Upper lobe of left lung (tissue), 6 donors: ENCODE measurements at places on chromosomes 4 and X. TPM values are rescaled to one million over a fixed set of nuclear protein-coding genes. Genes with fewer than 3 reads are reported as not detected.

PRRG1 gene
- 6.2 TPM for total RNA-seq

CDX4 gene
- not detected for total RNA-seq

EFHC2 gene
- total RNA-seq, result 3.1 TPM

OCRL gene
- 17.4 TPM for total RNA-seq

KCTD8 gene
- not detected for total RNA-seq

AKAP4 gene
- not detected for total RNA-seq

UCHL1 gene
- 7.2 TPM for total RNA-seq

NPY1R gene
- total RNA-seq, result 3.2 TPM

FNIP2 gene
- 103 TPM for total RNA-seq

CT55 gene
- total RNA-seq, result not detected

FAM47A gene
- total RNA-seq, result not detected

MUC7 gene
- not detected for total RNA-seq

PAK3 gene
- not detected for total RNA-seq

DNA sequence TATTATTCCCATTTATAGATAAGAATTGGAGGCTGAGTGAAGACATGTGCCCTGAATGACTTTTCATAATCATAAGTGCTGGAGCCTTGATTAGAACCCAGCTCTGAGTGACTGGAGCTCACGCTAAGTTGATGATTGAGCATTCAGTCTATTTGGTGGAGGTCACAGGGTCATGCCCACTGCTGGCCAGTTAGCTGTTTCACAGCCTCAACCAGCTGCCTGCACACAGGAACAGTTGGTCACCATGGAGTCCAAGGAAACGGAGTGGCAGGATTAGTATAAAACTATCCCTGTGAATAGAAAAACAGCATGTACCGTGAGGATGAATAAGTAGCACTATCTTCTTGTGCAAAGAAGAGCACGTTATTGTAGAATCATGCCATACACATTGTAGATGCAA lies 1.0 kb upstream of the C4orf54 start:
- no peaks in the 10 kb centered on the region for H3K4me1 ChIP-seq
- H3K36me3 ChIP-seq, result no peaks in the 10 kb centered on the region
- H3K27ac ChIP-seq, result no peak overlapping the region
- no peaks in the 10 kb centered on the region for H3K27me3 ChIP-seq

- no peak overlapping the region for H3K27ac ChIP-seq
- H3K27me3 ChIP-seq, result no peaks in the 10 kb centered on the region
- no peaks in the 10 kb centered on the region for H3K36me3 ChIP-seq
- H3K4me3 ChIP-seq, result no peak overlapping the region
Observed at GRCh38 chr4:3874028-3874415, 107.8 kb downstream of the ADRA2C start.

- H3K4me3 ChIP-seq, result no peak overlapping the region
- no peaks in the 10 kb centered on the region for H3K27me3 ChIP-seq
- H3K4me1 ChIP-seq, result peaks cover 14% of the 10 kb centered on the region
- no peaks in the 10 kb centered on the region for H3K36me3 ChIP-seq
- peak overlapping the region; percentile 79 for H3K27ac ChIP-seq
Observed at GRCh38 chr4:10180927-10181744, 64.5 kb upstream of the WDR1 start.

GRCh38 chr4:45554423-45554822 lies 569.4 kb downstream of the GABRG1 start:
- no peak overlapping the region for H3K27ac ChIP-seq
- H3K4me1 ChIP-seq, result no peaks in the 10 kb centered on the region
- no peak overlapping the region for H3K4me3 ChIP-seq
- no peaks in the 10 kb centered on the region for H3K36me3 ChIP-seq
- no peak for DNase-seq
- no peaks in the 10 kb centered on the region for H3K27me3 ChIP-seq

GRCh38 chr4:166941629-166942028 lies 292.7 kb downstream of the SPOCK3 start:
- no peaks in the 10 kb centered on the region for H3K4me1 ChIP-seq
- no peak overlapping the region for H3K27ac ChIP-seq
- no peak overlapping the region for H3K4me3 ChIP-seq
- no peaks in the 10 kb centered on the region for H3K27me3 ChIP-seq

GRCh38 chr4:159171287-159171686 lies 68.4 kb downstream of the RAPGEF2 start:
- H3K27ac ChIP-seq, result no peak overlapping the region
- no peaks in the 10 kb centered on the region for H3K27me3 ChIP-seq
- H3K36me3 ChIP-seq, result no peaks in the 10 kb centered on the region
- no peak overlapping the region for H3K4me3 ChIP-seq
- H3K4me1 ChIP-seq, result peaks cover 17% of the 10 kb centered on the region
- no peak for DNase-seq

- H3K4me3 ChIP-seq, result no peak overlapping the region
- H3K4me1 ChIP-seq, result no peaks in the 10 kb centered on the region
- no peak overlapping the region for H3K27ac ChIP-seq
- no peaks in the 10 kb centered on the region for H3K36me3 ChIP-seq
- no peaks in the 10 kb centered on the region for H3K27me3 ChIP-seq
Observed at GRCh38 chr4:9929111-9929510, 92.2 kb downstream of the SLC2A9 start.

GRCh38 chr4:18675586-18676525 lies 654.3 kb upstream of the LCORL start:
- H3K4me3 ChIP-seq, result no peak overlapping the region
- H3K27me3 ChIP-seq, result no peaks in the 10 kb centered on the region
- no peak for DNase-seq

GRCh38 chrX:111372086-111372485 lies 39.9 kb downstream of the DCX start:
- no peak overlapping the region for H3K4me3 ChIP-seq
- DNase-seq, result no peak
- no peaks in the 10 kb centered on the region for H3K36me3 ChIP-seq
- no peak overlapping the region for H3K27ac ChIP-seq
- H3K4me1 ChIP-seq, result no peaks in the 10 kb centered on the region
- H3K27me3 ChIP-seq, result no peaks in the 10 kb centered on the region

DNA sequence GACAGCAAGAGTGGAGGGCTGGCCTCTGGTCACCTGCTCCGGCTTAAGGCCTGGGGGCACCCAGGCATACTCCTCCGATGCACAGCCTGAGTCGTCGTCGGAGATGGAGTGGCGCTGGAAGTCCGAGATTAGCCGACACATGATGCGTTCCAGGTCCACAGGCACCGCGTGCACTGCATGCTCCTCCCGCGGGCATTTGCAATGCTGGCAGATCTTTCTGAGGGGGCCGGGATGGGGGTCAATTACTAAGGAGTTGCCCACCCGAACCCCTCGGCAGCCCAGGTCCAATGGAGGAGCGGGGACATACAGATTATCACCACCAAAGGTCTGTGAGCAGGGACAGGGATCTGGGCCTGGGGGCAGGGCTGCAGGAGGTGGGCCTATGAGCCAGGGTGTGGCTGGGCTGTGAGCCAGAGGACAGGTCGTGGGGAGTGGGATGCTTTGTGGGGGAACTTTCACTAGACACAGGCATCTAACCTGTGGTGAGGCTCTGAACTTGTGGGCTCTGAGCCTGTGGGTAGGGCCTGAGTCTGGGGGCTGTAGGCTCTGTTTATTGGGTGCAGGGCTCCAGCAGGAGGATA lies 2.4 kb downstream of the PRICKLE3 start:
- peak overlapping the region; percentile 84 for H3K27ac ChIP-seq
- H3K4me3 ChIP-seq, result no peak overlapping the region
- DNase-seq, result no peak
- H3K4me1 ChIP-seq, result peaks cover 11% of the 10 kb centered on the region
- no peaks in the 10 kb centered on the region for H3K27me3 ChIP-seq
- peaks cover 38% of the 10 kb centered on the region for H3K36me3 ChIP-seq

GRCh38 chr4:165131247-165131832 lies 18.7 kb upstream of the TMEM192 start:
- no peaks in the 10 kb centered on the region for H3K27me3 ChIP-seq
- H3K4me1 ChIP-seq, result no peaks in the 10 kb centered on the region
- H3K36me3 ChIP-seq, result no peaks in the 10 kb centered on the region

DNA sequence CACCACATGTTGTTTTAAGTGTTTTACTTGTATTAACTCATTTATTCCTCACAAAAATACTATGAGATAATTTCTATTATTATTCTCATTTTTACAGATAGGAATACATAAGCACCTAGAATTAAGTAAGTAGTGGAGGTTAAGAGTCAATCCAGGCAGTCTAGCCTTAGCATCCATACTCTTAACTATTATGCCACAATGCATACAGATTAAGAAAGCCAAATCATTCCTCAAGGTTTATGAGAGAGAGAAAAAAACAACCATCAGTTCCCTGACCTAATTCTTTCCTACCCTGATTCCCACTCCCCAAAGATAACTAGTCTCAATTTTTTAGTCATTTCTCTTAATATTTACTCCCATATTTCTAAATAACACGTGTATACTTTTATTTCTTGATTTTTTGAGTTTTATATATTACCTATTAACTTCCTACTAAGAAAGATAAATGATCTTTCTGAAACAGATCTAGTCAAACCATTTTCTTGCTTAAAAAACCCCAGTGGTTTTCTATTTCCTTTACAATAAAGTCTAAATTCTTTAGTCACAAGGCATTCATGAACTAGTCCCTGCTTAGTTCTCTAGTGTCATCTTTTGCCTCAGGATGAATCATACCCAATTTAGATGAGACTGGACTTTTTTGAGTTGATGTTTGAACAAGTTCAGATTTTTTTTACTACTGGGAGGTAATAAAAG lies 16.0 kb downstream of the UBA6 start:
- no peaks in the 10 kb centered on the region for H3K36me3 ChIP-seq
- H3K27me3 ChIP-seq, result no peaks in the 10 kb centered on the region
- no peak overlapping the region for H3K4me3 ChIP-seq
- no peak for DNase-seq
- no peaks in the 10 kb centered on the region for H3K4me1 ChIP-seq
- H3K27ac ChIP-seq, result no peak overlapping the region

- H3K4me3 ChIP-seq, result no peak overlapping the region
- DNase-seq, result no peak
- no peaks in the 10 kb centered on the region for H3K36me3 ChIP-seq
- no peaks in the 10 kb centered on the region for H3K27me3 ChIP-seq
Observed at GRCh38 chr4:16677001-16677944, 221.2 kb downstream of the LDB2 start.

GRCh38 chrX:19593690-19594089 lies 78.4 kb upstream of the MAP3K15 start:
- DNase-seq, result no peak
- no peaks in the 10 kb centered on the region for H3K4me1 ChIP-seq
- H3K27ac ChIP-seq, result no peak overlapping the region
- no peak overlapping the region for H3K4me3 ChIP-seq
- H3K36me3 ChIP-seq, result no peaks in the 10 kb centered on the region

GRCh38 chr4:20255251-20255586 lies 3.5 kb downstream of the SLIT2 start:
- peak overlapping the region; percentile 35 for H3K27ac ChIP-seq
- peaks cover 11% of the 10 kb centered on the region for H3K4me1 ChIP-seq
- H3K27me3 ChIP-seq, result peaks cover 7% of the 10 kb centered on the region
- H3K4me3 ChIP-seq, result peak overlapping the region; percentile 64
- H3K36me3 ChIP-seq, result no peaks in the 10 kb centered on the region

GRCh38 chr4:123398853-123399626 lies 2.4 kb downstream of the SPRY1 start:
- peaks cover 22% of the 10 kb centered on the region for H3K36me3 ChIP-seq
- no peaks in the 10 kb centered on the region for H3K27me3 ChIP-seq
- peak overlapping the region; percentile 74 for H3K4me3 ChIP-seq

- DNase-seq, result no peak
- H3K27me3 ChIP-seq, result no peaks in the 10 kb centered on the region
- H3K27ac ChIP-seq, result no peak overlapping the region
- no peaks in the 10 kb centered on the region for H3K36me3 ChIP-seq
- H3K4me3 ChIP-seq, result no peak overlapping the region
Observed at GRCh38 chr4:101689220-101689619, 101.3 kb upstream of the BANK1 start.

DNA sequence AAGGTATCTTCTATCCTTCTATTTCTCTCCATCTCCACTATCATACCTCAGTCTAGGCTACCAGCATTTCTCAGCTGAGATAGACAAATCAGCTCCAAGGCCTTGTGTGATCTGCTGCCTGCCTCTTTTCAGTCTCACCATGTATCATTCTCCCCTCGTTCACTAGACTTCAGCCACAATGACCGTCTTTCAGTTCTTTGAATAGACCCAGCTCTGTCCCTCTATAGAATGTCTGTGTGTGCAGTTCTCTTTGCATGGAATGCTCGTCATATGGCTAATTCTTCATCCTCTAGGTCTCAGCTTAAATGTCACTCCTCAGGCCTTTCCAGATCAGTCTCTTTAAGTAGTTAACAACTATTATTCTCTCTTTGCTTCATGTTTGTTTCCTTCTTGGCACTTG lies 6.5 kb downstream of the IGBP1 start:
- peaks cover 7% of the 10 kb centered on the region for H3K4me1 ChIP-seq
- no peak for DNase-seq
- no peaks in the 10 kb centered on the region for H3K27me3 ChIP-seq
- no peak overlapping the region for H3K27ac ChIP-seq

DNA sequence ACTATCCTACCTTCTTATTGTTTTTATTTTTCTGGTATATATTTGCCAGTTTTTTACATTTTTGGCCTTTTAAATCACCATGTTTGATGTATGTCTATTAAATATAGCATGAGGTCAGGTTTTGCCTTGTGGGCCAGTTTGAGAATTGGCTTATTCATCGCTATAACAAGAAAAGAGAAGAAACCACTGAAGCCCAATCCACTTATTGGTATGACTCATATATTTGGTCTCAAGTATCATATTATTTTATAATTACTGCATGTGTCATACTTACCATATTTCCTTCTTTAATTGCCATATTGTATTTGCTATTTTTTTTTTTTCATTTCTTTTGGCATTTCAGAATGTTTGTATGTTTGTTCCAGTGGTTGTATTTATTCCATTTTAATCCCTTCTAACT lies 99.3 kb downstream of the IRF2 start:
- H3K4me3 ChIP-seq, result no peak overlapping the region
- H3K27ac ChIP-seq, result no peak overlapping the region
- H3K36me3 ChIP-seq, result no peaks in the 10 kb centered on the region
- no peaks in the 10 kb centered on the region for H3K4me1 ChIP-seq
- DNase-seq, result no peak
- H3K27me3 ChIP-seq, result no peaks in the 10 kb centered on the region

- no peak for DNase-seq
- no peaks in the 10 kb centered on the region for H3K36me3 ChIP-seq
- no peaks in the 10 kb centered on the region for H3K4me1 ChIP-seq
- no peak overlapping the region for H3K4me3 ChIP-seq
Observed at GRCh38 chrX:46737041-46737440, 21.9 kb downstream of the SLC9A7 start.

DNA sequence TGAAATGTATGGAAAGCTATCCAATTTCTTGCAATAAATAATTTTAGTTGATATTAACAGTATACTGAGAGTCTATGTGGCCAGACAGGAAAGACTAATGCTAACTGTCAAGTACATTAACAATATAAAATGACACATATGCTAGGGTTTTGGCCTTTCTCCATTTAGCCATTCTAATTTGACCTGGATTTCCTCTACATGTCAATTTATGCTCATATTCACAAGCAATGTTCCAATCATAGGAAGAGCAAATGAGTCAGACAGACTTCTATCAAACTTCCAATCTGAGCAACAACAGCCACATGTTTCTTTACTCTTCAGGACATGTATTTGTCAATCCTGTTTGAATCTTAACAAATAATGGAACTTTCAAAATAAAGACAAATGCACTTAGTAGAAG lies 53.6 kb downstream of the CORIN start:
- no peaks in the 10 kb centered on the region for H3K36me3 ChIP-seq
- DNase-seq, result no peak
- H3K27me3 ChIP-seq, result no peaks in the 10 kb centered on the region
- H3K27ac ChIP-seq, result no peak overlapping the region

GRCh38 chr4:73505567-73505966 lies 24.0 kb downstream of the AFM start:
- H3K4me1 ChIP-seq, result no peaks in the 10 kb centered on the region
- H3K4me3 ChIP-seq, result no peak overlapping the region
- H3K27ac ChIP-seq, result no peak overlapping the region
- no peaks in the 10 kb centered on the region for H3K36me3 ChIP-seq
- no peak for DNase-seq
- no peaks in the 10 kb centered on the region for H3K27me3 ChIP-seq
